ENCODE measurements at places on chromosomes 4 and X. TPM values are rescaled to one million over a fixed set of nuclear protein-coding genes. Genes with fewer than 3 reads are reported as not detected.
A peak's percentile ranks its signal among the peaks of the same experiment; 100 is the strongest.

- DNase-seq = no peak
Observed at GRCh38 chr4:113455061-113455460, 306.5 kb downstream of the CAMK2D start.

DNA sequence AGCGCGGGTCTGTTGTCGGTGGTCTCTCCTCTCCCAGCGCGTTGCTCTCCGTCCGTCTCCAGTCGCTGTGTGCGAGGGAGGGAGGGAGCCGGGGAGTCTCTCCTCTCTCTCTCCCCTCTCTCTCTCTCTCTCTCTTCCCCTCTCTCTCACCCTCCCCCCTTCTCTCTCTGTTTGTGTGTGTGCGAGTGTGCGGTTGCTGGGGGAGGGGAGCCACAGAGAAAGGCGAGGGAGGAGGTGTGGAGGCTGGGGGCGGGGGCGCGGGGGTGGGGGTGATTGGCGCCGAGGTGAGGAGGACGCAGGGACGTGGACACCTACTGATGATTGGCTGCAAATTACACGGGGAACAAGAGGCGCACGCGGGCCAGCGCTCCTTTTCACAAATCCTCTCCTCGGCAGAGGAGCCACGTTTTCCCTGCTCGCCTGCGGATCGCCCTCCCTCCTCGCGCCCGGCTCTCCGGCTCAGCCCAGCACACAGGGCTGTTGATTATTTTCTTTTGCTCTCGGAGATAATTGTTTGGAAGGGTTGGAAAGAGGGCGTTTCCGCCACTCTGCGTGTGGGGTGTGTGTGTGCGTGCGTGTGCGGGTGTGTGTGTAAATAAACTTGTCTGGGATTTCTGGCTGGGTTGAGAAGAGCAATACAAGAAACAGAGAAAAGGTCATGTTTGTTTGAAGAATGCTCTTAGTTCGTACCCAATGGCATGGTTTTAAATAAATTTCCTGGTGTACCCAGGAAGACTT is at the start of gene CXXC4:
TSS of gene CXXC4 (minus strand) at position 73 of the 738 bp plus-strand sequence. CDS start 3,092 bp downstream, outside the sequence.
- peak; percentile 79 for DNase-seq

DNA sequence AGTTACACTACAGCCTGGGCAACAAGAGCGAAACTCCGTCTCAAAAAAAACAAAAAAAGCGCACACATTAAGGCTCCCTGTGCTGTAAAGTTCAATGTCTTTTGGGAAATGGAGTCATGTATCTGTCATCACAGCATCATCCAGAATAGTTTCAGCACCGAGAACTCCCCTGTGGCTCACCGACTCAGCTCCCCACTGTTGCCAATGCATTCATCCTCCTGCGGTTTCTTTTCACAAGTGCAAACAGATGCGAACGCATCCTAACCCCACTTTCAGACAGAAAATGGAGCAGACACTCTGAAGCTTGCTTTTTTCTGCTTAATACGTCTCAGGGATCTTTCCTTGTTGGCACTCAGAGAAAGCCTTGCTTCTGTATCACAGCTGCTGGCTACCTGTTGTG is 13.8 kb upstream of the SH3TC1 start:
- no peak for DNase-seq

DNA sequence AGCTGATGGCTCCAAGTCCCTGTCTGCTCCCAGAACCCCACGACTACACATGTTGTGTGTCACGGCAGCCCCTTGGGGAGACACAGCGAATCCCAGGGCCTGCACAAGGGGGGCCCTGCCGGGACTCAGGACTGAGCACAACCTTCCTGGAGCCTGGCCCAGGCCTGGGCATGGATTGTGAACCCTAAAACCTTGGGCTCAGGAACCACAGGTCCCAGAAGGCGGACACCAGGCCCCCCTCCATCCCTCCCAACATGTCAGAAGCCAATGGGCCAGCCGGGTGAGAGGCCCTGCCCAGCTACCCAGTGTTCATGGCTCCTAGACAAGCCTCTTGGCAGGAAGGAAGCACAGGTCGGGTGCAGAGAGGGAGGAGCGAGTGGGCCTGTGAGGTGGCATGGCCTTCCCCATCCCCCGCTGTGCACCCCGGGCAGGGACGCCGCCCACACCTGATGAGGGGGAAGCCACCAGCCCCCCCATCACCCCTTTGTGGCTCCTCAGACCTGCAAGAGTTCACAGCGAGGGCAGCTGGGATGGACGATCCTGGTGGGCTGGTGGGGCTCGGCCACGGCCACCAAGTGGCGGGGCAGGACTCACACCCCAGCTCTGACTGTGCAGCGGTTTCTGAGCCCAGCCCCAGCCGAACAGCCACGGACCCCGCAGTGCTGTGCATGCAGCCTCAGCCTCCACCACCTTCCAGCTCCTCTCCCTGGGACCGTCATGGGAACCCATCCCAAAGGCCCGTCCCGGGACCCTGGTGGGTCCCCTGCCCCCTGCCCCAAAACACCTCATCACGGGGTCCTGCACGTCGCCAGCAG is 3.7 kb downstream of the PDE6B start:
- no peak for DNase-seq

- no peak for DNase-seq
Observed at GRCh38 chr4:112751447-112751846, 114.5 kb downstream of the LARP7 start.

DNA sequence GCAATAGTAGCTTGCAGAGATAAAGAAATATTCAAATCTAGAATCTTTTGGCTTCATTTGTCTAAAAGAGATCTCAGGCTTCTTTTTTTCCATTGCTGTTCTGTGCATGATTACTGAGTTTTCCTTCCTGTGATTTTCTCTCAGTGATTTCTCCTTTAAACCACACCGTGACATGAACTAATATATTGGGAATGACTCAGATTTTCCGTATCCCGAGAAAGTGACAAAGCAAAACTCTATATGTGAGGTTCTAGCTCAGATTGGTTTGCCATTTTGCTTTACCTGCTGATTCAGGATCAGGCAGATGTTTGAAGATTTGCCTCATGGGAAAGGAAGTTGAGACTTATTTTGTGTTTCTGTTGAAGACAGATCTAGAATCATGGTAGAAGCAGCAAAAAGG is 59.4 kb downstream of the MTHFD2L start:
- no peak for DNase-seq

Gene TSPAN6
- polyA plus RNA-seq = 162 TPM

Gene NAA10
- polyA plus RNA-seq = 76.0 TPM

GRCh38 chr4:15754323-15754722 is 23.8 kb upstream of the CD38 start:
- DNase-seq = no peak

GRCh38 chrX:31280580-31280979 is 208.7 kb upstream of the FTHL17 start:
- no peak for DNase-seq
